ENCODE measurements at places on chromosomes 12 and 14.

DNA sequence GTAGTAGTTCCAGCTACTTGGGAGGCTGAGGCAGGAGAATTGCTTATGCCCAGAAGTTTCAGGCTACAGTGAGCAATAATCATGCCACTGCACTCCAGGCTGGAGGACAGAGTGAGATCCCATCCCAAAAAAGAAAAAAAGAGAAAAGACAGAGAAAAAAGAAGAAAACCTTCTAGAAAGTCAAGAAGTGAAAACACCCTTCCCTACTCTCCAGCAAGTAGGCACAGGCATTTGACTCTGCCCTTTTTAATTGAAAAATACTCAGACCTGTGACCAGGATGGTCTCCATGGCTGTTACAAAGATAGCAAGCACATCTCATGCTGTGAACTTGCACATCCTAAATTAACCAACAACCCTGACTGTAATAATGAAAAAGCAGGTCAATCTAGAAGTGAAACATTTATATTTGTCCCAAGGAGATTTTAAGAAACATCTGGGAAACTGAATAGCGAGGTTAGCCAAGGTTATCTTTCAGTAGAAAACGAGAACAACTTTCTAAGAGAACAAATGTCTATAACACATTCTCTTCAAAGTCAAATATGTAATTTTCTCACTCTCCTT lies 2.0 kb downstream of the TMTC1 start:
- DNase-seq: no peak

DNA sequence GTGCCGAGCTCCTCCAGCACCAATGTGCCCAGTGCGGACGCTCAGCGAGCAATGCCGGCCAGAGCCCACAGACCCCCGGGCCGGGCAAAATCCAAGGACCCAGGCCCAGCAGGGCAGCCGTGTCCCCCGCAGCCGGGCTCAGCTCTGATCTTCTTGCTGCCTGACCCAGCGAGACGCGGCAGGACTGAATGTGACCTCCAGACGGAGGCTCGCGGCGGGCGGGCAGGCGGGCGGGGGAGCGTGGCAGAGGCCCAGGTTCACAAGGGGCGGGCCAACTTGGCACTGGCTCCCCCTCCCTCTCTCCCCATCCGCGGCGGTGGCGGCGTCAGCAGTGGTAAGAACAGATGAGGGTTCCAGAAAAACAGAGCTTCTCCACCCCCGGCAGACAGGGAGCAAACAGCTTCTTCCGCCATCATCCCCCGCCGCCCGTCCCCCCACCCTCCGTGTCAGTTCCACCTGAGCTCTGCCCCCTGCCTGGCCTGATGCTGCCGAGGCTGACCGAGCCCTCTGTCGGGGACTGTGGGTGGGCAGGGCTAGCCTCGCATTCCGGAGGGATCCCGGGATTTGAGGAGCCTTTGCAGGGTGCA lies 94.3 kb downstream of the RFLNA start:
- peak; percentile 15 for DNase-seq

DNA sequence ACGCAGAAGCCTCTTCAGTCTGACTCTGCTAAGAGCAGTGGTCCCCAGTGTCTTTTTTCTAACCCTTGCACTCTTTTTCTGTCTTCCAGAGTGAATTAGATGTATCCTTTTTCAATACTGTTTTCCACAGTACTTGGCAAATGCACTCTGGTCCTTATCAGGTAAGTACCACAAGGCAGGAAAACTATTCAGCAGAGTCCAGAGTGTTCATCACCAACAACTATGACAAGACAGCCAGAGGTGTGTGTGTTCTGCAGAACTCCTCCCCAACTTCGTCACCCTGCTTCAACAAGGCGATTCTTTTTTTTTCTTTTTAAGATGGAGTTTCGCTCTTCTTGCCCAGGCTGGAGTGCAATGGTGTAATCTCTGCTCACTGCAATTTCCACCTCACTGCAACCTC lies 54.3 kb upstream of the STRN3 start:
- no peak for DNase-seq

- DNase-seq: no peak
These were observed 399.2 kb downstream of the IPO8 start for GRCh38 chr12:30296486-30296885.

DNA sequence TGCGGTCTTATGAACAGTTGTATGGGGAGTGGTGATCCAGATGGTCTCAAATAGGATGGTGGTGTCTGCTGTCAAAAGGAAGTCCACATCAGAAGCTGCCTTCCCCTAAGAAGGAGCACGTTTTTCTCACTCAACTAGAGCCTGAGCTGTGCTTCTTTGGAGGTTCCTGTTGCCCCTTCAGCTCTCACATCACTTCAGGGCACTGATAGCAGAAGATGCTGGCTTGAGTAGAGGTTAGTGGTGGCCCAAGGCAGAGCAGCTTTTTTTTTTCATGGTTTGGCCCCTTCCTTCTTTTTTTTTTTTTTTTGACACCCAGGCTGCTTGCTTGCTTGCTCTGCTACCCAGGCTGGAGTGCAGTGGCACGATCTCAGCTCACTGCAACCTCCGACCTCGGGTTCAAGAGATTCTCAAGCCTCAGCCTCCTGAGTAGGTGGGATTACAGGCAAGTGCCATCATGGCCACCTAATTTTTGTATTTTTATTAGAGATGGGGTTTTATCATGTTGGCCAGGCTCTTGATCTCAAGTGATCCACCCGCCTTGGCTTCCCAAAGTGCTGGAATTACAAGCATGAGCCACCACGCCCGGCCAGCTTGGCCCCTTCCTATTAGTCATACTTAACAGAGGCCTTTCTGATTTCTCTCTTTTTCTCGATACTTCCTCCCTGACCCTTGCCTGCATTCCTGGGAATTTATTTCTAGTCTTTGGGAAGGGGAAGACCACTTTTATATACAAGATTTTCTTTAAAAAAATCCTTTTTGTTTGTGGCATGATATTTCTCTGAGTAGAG lies 31.6 kb downstream of the KLRD1 start:
- DNase-seq: no peak

DNA sequence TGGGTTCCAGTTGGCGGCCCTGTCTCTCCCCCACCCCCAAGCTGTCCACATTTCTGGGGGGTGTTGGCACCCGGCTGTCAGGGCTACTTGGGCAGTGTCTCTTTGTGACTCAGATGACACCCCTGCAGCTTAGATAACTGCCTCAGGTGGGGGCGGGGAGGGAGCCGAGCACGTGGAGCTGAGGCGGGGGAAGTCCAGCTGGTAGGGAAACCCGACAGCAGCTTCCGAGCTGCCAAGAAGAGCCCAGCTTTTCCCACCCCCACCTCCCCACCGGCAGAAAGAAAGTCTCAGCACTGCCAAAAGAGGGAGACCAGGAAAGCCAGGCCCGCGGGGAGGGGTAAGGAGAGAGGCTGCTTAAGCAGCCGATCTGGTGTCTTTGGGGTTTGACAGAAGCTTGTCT lies 1.4 kb downstream of the LRTM2 start:
- DNase-seq: no peak

- no peak for DNase-seq
These were observed 46.7 kb downstream of the GXYLT1 start for GRCh38 chr12:42097971-42098370.

- no peak for DNase-seq
These were observed 166.3 kb upstream of the PTPRQ start for GRCh38 chr12:80277732-80278131.

DNA sequence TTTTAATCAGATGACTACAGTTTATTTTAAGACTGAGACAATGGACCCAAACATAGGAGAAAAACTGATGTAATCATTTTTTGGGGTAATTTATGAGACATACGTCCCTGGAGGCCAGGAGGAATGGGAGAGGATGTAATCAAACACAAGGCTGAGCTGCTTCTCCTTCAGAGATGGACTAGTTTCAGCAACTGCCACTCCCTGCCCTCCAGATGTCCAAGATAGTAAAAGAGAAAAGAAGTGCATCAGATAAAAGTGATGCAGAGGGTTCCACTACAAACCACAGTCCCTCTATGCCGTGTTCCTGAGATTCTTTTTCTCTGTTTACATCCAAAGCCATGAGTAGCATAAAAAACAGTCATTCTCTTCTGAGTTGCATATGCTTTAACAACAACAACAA lies 101.1 kb downstream of the DACT1 start:
- DNase-seq: no peak

GRCh38 chr14:22556990-22557623 lies 31.9 kb downstream of the DAD1 start:
- peak; percentile 90 for DNase-seq
